ENCODE measurements at places on chromosomes 2 and 18.

DNA sequence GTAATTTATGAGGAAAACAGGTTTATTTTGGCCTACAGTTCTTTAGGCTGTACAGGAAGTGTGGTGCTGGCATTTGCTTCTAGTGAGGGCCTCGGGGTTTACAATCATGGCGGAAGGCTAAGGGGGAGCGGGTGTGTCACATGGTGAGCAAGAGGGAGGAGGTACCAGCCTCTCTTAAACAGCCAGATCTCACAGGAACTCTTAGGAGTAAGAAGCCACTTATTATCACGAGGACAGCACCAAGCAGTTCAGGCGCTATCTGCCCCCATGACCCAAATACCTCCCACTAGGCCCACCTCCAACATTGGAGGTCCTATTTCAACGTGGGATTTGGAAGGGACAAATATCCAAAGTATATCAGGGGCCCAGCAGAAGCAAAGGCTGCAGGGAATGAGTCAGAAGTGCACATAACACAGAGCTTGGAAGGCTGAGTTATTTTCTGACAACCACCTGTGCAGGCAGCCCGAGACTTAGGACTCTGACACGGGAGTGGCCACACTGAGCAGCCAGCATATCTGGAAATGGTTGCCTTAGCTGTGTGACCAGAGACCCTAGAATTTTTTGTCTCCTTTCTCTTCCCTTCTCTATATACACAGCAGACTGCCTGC, 170.9 kb downstream of the PRPF40A start:
- no peak for DNase-seq

GRCh38 chr2:38156436-38156835, 80.5 kb upstream of the CYP1B1 start:
- DNase-seq, result no peak

DNA sequence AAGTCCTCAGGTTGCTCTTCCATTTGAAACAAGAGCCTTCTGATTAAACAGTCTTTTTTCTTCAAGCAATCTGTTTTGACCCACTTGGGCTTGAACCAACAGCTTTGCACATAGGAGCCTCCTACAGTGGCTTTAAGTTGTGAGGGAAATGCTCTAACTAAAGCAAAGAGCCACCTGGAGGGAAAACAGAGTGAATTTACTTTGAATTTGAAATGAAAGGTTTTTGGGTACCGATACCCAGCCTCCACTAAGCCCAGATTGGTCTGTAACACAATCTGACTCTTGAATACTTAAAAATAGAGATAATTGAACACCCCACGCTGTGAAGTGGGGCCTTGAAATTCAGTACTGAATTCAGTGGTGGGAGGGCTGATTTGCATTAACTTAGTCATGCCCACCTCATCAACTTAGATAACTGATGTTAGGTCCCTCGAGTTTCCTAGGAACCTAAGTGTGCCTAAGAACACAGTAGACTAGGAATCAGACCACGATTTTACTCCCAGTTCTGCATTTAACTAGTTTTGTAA, 56.3 kb upstream of the ACVR1C start:
- no peak for DNase-seq

DNA sequence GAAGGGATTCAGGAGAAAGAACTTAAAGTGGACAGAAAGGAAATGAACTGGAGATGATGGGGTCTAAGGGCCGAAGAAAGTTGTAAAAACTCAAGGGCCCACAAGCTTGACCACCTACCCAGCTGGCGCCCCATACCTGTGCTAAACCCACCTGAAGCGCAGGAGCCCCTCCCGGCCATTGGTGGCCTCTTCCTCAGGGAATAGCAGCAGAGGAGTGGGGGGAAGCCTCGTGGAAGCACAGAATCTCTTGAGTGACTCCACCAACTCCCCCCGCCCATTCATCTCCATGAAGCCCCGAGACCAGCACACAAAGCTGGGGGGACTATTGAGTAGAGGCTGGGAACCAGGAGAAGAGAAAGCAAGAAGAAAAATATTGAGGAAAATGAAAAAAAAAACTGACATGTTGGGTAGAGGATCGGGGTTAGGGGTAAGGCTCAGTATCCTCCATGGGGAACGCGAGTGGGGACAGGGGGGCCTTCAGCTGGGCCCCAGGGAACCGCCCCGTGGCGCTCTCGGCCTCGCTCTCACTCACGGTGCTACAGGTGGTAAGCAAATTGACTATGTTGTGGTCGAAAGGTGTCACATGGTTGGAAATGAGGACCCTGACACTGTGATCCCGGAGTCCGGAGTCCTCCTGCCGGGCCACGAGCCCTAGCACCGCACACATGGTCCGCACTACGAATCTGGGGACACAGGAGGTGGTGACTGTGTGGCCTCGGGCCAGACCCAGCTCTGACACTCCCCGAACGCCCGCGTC, 728 bp downstream of the AUP1 start:
- no peak for DNase-seq

GRCh38 chr2:41194230-41194629, 742.3 kb upstream of the SLC8A1 start:
- DNase-seq, result no peak
